Stimulated activated CD8-positive, alpha-beta memory T cell treated with anti-CD3 and anti-CD28 coated beads, Interleukin-4, amount 100 ng/mL, for 1 hour (primary cell): ENCODE measurements at places on chromosomes 7 and 10.

DNA sequence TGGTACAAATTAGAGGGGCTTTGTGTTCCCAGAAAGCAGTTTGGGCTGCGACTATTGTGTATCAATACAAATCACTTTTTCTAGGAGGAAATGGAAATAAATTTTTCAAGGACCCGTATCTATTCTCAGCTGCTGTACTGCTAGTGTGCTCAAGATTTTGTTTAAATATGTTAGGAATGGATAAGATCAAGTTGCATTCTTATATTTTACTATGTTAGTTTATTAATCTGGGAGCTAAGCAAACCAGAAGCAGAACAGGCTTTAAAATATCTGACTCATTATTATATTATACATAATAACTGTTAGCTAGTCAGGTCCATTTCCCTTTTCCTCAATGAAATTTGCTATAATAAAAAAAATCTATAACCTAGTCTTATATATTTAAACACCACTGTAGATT, 11.1 kb upstream of the GLCCI1 start:
- DNase-seq, result no peak

DNA sequence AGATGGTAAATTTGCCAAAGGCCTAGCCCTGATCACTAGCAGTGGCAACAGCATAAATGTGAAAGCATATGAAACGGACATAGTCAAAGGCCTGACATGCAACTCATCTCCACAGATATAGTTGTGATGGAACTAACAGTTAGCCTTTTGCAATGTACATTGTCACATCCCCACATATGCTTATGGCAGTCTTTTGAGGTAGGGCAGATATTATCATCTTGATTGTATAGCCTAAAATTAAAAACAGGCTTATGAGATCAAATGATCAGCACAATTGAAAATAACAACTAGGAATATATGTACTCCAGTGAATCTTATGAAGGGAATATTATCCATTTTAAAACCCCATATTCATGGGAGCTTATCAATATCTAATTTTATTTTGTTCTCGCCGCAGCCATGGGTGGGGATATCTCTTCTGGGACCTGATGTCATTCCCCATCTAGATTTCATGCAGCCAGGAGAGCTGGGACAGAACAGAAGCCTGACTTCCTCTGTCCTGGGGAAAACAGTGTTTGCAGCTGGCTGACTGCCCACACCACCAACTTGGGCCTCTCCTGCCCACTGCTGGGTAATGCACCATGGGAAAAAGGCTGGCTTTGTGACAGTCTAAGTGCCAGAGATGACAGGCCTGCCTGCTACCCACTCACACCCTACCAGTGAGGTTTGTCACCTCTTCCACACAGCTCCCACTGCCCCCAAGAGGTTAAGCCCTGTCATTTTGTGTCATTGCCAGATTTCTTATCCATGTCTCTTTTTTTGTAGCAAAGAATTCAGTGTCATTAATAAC, 180.2 kb upstream of the FZD1 start:
- no peak for DNase-seq

GRCh38 chr10:76868098-76868977, 769.3 kb downstream of the KCNMA1 start:
- no peak for DNase-seq

DNA sequence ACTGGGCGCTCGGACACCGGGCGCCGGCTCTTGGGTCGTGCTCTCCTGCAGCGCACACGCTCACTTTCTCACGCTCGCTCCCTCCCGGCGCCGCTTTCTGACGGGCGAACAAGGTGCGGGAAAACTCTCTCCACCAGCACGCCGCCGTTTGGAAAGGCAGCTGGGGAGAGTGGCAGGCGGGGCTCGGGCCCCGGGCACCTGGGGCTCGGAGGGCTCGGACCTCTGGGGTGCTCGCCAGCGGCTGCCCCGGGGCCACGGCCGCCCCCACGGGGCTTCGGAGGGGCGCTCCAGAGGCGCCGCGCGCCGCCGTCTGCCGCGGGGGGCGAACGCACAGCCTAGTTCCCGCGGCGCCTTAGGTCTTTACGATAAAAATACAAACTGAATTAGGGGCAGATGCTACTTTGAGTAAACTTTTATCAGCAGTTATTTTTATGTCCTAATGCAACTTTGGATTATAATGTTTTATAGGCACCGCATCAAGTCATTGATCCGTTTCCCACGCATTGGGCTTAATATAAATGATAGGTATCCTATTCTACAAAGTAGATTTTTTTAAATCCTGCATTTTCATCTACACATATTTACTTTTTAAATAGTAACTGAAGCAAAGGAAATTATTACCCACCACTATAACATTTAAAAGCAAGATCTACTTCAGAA, 535 bp upstream of the EPC1 start:
- no peak for DNase-seq

- DNase-seq, result no peak
Observed at GRCh38 chr7:125450749-125451148, 521.1 kb upstream of the POT1 start.
